M059J (cell line): ENCODE measurements at places on chromosomes 4 and X. TPM values are rescaled to one million over a fixed set of nuclear protein-coding genes. Genes with fewer than 3 reads are reported as not detected.

DNA sequence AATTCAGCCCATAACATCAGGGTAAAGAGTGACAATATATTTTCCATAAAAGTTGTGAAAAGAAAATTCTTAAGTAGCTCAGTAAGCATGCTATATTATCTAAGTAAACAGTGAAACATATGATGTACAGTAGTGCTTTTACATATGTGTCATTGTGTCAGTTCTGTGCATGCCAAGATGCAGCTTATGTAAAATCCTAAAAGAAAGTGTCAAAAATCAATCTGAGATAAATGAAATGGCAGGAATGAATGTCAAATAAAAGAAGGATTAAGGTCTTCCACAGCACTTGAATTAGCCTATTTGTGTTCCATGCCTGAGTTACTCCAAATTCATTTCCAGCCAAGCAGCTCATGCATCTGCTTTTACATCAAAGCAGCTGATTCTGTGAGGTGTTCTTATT lies 452.7 kb upstream of the HS3ST1 start:
- no peak for DNase-seq

DNA sequence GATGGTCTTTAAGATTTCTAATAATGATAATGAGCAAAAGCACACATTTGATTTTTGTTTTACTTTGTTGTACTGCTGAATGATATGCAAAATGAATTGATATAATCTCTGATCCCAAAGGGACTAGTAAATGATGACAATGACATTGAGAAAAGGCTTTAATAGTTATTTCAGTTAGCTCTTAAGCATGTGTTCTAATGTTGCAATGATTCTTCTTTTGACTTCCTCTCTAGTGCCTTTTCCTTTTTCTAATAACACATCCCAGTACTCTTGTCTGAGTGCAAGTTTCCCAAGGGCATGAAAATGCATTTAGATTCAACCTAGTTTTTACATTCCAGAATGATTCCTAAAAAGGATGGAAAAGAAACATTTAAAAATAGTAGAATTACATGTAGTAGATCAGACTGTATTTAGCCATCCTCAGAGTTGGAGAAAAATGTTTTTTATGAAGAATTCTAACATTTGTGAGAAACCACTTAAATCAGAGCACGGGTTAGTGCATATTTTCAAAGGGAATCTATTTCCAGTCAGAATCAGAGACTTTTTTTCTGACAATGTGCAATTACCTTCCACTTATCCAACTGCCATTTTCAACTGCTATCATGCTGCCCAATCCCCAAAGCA lies 508.8 kb downstream of the C4orf33 start:
- no peak for DNase-seq

DNA sequence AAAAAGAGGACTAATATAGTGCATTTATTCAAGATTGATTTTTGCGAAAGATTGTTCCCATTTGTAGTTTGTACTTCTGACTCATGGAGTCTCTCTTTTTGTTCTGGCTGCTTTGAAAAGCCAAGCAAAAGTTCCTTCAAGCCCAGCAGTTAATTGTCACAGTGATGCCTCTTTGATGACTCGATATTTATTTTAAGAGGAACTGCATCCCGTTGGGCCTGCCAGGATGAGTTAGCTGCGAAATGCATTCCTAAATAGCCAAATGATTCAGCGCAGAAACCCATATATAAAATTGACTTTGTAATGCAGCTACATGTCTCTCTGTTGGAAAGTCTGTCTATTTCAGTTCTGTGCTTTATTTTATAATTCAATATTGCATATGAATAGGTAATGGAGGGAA lies 295.1 kb downstream of the GBA3 start:
- peak; percentile 77 for DNase-seq

ZNF141 gene
- total RNA-seq: 6.6 and 9.1 TPM in 2 replicates

DNA sequence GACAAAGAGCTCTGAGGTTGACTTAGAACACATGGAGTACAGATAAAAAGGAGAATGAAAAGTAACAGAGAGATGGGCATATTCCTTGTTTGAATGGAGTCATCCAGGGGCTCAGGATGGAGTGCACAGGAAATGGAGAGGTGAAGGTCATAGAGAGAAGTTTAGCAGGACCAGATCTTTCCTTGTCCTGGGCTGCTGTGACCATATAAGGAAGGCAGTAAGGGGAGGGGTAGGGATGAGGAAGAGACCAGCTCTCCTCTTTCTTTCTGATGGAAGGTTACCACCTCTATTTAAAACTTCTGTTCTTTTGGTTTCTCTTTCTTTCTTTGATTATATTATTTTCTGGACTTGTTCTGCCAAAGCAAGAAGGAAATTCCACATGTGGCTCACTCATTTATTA lies 27.0 kb downstream of the AR start:
- DNase-seq: peak; percentile 28

DNA sequence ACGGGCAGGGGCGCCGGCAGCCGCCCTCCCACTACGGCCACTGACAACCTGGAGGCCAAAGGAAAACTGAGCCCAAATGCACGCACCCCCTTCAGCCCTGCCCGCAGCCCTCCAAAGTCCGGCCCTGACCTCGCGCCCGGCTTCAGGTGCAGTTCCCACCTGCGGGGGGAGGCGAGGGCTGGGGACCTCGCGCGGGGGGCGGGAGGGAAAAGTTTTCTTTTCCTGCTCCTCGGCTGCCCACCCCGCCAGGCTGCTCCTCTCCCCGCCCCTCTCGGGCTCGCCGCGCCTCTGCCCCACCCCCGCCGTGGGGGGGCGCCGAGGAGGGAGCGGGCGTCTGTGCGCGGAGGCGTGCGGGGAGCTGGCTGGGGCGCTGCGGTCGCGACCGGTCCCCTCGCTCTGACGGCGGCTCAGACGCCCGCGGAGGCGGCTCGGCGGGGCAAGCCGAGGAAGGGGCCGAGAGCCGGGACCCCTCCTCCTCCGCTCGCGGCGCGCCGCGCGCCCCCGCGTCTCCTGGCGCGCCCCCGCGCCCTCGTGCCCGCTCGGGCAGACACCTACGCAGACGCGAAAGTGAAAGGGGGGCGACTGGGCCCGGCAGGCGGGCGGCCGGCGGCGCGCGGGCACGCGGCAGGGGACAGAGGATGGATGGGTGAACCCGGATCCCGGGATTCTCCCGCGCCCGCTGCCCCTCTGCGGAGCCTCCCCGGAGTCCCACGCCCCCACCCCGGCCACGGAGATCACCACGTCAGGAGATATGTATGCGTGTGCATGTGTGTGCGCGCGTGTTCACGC lies 3.1 kb upstream of the NR3C2 start:
- DNase-seq: no peak

HSFX4 gene
- total RNA-seq: not detected in 2 replicates

GRCh38 chr4:32987111-32987510 lies 2266.9 kb downstream of the PCDH7 start:
- DNase-seq: no peak

- DNase-seq: no peak
Observed at GRCh38 chr4:3254302-3255131, 5.6 kb downstream of the MSANTD1 start.

TEX13B gene
- not detected in 2 replicates for total RNA-seq

PDGFC gene
- 88.7 and 162 TPM in 2 replicates for total RNA-seq

NR3C2 gene
- total RNA-seq: 0.15 and 0.20 TPM in 2 replicates

- no peak for DNase-seq
Observed at GRCh38 chr4:81457921-81458520, 13.7 kb downstream of the RASGEF1B start.

DNA sequence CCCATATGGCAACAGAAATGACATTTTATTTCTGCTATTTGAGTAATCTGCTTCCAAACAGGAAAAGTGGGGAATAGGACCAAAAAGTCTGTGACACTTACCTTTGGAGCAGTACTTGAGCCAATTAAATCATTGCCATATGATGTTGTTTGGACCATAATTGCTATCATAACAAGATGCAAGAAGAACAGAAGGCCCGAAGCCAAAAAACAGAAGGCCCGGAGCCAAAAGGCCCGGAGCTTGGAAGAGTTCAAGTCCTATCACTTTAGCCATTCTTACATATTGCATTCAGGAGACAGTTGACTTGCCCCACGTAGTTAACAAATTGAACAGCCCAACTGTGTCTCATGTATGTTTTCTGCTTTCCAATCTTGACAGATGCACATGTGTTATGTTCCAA lies 285.6 kb downstream of the ARHGAP24 start:
- DNase-seq: no peak

- no peak for DNase-seq
Observed at GRCh38 chr4:44704673-44705072, 21.7 kb downstream of the GNPDA2 start.

BBS12 gene
- 2.4 and 4.7 TPM in 2 replicates for total RNA-seq
